NK-92 treated with Interleukin-12 subunit alpha and Interleukin-12 subunit beta, amount 100 ng/mL, for 24 hours (cell line): ENCODE measurements at places on chromosomes 6 and 20.
A peak's percentile ranks its signal among the peaks of the same experiment; 100 is the strongest.

- no peak for DNase-seq
Observed at GRCh38 chr6:79498842-79499241, 38.4 kb downstream of the LCA5 start.

GRCh38 chr20:62927128-62927705 lies 912 bp upstream of the DIDO1 start:
- DNase-seq, result no peak

DNA sequence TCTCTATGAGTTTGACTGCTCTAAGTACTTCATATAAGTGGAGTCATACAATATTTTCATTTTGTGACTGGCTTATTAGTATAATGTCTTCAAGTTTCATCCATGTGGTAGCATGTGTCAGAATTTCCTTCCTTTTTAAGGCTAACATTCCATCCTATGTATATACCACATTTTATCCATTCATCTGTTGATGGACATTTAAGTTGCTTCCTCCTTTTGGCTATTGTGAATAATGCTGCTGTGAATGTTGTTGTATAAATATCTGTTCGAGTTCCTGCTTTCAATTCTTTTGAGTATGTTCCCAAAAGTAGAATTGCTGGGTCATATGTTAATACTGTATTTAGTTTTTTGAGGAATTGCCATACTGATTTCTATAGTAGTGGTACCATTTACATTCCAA lies 79.5 kb downstream of the PTPRA start:
- DNase-seq, result no peak

- no peak for DNase-seq
Observed at GRCh38 chr20:37477041-37477440, 44.0 kb upstream of the NNAT start.

DNA sequence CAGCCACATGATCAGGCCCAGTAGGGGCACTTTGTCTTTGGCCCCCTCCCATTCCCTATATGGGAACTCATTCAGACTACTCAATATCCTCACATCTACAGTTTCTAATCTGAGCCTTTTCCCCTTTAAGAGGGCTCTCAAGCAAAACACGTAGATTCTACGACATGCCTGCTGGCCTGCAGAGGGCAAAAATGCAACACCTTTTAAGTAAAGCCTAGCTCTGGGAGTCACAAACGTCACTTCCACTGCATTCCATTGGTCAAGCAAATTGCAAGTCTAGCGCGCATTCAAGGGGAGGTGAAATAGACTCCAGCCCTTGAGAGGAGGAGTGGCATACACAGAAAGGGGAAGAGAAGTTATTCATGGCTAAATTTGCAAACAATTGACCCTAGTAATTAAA lies 70.6 kb downstream of the CDC40 start:
- no peak for DNase-seq

- no peak for DNase-seq
Observed at GRCh38 chr20:46630306-46630705, 21.0 kb downstream of the SLC13A3 start.

DNA sequence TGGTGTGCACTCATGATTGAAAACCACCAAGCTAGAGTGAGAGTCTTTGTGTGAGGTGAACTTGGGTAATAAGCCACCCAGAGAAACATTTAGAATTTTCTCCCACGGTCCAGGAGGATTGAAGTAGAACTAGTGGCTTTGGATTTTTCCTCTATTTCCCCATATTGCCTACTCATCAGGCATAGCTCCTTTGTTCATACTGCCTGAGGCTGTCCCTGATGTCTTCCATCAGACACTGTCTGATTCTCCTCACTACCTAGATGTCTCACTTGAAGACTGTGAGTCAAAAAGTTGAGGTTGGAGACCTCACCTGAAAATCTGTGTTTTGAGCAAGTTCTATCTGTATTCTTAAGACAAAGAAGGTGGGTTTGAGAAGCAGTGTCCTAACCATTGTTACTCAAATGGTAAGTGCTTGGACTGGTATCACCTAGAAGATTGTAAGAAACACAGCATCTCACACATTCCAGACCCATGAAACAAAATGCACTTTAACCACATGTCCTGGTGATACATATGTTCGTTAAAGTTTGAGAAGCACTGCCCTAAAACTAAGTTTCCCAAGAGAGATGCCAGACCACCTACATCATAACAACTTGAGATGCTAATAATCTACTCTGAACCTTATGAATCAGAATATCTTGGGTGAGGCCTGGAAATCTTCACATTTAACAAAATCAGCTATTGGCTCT lies 523.4 kb upstream of the BTBD3 start:
- DNase-seq, result no peak

DNA sequence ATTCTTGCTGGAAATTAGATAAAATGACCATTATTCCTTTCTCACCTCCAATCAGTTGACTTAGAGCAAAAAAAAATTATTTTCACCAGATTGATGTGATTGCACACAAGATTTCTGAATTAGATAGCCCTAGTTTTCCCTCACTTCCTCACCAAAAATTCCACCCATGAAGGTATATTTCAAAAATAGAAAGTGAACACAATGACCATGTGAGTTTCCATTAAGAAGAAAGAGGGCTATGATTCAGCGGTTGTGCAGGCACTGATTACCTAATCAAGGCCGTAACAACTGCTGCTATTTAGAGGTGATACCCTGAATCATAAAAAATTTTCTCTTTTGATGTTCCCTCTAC lies 19.5 kb upstream of the RALGAPA2 start:
- no peak for DNase-seq

GRCh38 chr20:24782801-24783630 lies 166.1 kb upstream of the CST7 start:
- DNase-seq, result no peak

GRCh38 chr6:679282-679681 lies 13.7 kb downstream of the EXOC2 start:
- no peak for DNase-seq

- DNase-seq, result no peak
Observed at GRCh38 chr20:49620364-49621240, 52.7 kb upstream of the PTGIS start.

DNA sequence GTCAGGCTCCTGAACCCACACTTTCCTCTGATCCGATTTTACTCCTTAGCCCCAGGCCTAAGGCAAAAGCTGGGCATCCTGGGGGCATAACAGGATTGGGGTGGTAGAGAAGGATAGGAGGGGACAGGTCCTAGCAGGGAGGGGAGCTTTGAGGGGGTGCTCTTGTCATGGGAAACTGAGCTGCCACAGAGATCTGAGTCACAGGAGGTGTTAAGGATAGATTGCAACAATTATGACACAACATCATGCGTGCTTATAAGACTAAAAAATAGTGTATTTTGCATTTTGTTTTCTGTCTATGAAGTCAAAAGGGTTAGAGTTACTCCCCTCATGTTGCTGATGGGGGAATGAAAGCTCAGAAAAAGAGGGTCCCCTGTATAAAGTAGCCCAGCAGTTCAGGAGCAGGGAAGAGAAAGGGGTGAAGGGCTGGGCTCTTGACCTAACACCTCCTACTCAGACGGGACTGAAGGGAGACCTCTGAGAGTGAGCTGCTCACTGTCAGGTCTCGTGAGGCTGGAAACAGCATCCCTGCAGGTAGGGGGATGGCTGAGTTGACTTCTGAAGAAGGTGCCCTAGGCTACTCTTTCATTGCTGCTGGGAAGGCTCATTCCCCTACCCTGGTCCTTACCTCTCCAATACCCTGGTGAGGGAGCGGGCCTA lies 2.0 kb downstream of the GLP1R start:
- peak; percentile 54 for DNase-seq

DNA sequence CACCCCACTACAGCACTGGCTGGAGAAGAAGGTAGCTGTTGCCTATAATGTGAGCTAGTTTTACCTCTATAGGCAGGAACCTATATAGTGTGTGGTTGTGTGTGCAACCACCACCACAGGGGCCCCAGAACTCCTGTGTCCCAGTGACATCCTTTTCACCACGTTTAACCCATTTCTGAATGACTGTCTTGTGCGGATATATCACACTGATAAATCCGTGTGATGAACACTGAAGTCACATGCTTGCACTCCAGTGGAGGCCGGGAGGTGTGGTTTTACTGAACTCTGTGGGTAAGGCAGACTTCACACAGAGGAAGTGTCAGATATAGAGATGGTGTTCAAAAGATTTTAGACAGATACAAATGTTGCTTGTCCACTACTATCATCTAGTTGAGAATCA lies 32.5 kb downstream of the SDHAF4 start:
- DNase-seq, result no peak

GRCh38 chr6:82095091-82095490 lies 152.5 kb downstream of the IBTK start:
- DNase-seq, result no peak

DNA sequence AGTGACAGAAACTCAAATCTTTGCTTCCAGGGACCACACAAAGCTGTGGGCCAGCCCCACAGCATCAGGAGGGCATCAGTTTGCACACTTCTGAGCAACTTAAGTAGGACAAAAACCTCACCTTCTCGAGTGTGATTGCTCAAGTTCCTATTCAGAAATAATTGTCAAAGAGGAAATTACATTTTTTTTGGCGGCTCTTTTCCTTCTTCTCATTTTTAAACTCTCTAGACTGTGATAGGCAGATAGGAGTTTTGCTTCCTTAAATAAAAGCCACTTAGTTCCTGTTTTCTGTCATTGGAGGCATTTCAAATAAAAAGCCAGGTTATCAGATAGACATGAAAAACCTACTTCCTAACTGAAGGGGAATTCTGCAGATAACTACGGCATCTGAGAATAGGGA lies 11.2 kb upstream of the TAGAP start:
- DNase-seq, result no peak

DNA sequence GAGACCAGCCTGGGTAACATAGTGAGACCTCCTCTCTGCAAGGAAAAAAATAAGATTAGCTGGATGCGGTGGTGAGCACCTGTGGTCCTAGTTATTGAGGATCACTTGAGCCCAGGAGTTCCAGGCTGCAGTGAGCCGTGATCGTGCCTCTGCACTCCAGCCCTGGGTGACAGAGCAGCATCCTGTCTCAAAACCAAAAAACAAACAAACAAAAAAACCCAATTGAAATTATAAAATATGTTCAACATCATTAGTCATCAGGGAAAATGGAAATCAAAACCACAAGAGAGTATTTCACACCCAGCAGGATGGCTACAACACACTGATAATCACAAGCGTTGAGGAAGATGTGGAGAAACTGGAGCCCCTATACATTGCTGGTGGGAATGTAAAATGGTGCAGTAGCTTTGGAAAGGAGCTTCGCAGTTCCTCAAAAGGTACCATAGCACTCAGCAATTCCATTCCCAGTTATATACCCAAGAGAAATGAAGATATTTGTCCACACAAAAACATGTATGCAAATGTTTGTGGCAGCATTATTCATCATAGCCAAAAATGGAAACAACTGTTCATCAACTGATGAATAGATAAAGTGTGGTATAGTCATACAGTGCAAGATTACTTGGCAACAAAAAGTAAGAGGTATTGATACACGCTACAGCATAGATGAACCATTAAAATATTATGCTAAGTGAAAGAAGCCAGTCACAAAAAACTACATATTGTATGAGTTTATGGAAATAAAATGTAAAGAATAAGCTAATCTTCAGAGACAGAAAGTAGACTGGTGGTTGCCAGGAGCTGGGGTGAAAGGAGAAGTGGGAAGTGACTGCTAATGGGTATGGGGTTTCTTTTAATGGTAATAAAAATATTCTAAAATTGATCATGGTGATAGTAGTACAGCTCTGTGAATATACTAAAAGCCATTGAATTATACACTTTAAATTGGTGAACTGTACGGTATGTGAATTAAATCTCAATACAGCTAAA lies 38.7 kb upstream of the RIPOR2 start:
- DNase-seq, result no peak

GRCh38 chr6:9647599-9647998 lies 767.3 kb downstream of the TFAP2A start:
- DNase-seq, result no peak

DNA sequence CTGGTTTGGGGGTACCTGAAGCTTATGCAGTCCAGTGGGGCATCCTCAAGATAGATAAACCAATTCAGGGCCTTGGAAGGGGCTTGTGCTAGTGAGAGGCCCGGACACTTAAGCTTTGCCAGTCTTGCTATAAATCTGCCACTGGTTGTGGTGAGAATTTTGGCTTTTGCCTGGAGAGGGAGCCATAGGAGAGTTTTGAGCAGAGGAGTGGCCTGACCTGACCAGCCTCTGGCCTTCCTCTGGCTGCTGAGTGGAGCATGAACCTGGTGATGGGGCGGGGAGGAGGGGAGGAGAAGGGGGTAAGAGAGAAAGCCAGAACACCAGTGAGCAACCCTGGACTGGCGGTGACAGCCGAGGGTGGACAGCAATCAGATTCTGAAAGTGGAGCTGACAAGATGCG lies 7.1 kb downstream of the TMEM74B start:
- DNase-seq, result no peak

DNA sequence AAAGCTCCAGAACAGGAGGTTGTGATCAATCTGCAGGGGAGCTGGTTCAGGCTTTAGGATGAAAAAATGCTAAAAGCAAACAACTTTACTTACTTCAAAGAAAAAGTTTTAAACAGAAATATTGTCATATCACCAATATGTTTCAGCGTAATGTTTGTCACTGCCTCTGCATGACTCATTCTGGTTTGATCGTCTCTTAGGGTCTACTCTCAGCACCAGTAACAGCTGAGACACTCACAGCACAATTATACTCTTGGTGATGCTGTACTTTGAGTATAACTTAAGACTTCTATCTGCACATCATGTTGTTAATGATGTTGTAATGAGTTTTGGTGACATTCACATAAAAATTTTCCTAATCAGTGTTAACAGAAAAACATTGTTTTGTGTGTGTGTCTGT lies 665.4 kb downstream of the EPM2A start:
- no peak for DNase-seq

DNA sequence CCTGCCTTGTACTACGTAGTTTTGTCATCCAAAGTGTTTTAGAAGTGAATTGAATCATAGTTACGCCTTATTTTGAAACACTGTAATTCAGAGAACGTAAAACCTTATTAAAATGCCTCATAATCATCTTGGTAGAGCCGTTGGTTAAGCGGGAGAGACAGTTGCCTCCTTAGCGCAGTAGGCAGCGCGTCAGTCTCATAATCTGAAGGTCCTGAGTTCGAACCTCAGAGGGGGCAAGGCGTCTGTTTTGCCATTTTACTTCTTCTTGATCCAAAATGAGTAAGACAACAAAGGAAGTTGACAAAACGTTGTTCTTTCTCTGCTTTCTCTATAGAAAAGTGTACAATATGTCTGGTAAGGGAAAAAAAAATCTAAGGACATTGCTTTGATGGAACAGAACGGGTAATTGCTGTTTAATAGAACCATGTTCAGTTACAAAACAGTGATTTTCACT lies 20.7 kb upstream of the TRIM27 start:
- DNase-seq, result peak; percentile 33

GRCh38 chr20:37160683-37161082 lies 18.4 kb upstream of the RPN2 start:
- DNase-seq, result no peak
